ENCODE measurements at places on chromosomes 2 and 18.

- DNase-seq, result no peak
Observed at GRCh38 chr18:37778417-37779165, 213.0 kb upstream of the CELF4 start.

DNA sequence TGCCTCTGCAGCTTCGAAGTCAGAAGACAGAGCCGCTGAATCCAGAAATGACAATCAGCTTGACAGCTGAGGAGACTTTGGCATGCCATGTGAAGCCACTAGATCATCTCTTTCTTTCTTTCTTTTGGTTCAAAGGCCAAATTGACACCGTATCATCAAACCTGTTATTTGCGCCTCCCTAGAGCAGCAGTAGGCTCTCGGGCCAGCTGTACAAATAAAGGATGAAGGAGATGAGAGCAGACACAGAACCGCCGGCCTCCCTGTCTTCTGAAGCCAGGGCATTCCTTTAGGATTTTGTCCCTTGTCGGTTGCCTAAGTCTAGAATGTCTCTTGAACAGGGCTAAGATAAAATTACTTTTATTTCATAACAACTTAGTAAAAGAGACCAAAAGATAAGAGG is 36.8 kb downstream of the COL4A4 start:
- DNase-seq, result no peak

- no peak for DNase-seq
Observed at GRCh38 chr2:74249406-74250122, 51.1 kb downstream of the MTHFD2 start.

DNA sequence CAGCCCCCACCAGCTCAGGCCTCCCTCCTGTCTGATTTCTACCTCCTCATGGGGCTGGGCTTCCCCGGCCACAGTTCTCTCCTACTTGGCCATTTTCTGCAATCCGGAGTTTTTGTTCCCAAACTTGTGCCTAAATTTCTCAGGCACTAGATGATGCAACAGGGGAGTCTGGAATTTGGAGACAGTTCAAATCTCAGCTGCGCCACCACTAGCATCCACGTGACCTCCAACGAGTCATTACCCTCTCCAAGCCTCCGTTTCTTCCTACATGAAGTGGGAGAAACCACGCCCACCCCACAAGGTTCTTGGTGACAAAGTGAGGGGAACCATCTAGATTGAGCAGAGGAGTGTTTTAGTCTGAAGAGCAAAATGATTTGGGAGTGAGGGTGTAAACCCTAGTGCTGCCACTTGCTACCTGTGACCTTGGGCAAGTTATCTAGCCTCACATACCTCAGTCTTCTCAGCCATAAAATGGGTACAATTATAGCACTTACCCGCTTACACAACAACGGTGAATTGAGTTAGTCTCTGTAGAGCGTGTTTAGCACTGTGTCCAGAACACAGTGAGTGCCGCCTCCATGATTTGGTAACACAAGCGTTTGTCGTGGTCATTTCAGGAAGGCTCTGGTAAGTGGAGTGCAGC is 61.4 kb upstream of the ASAP2 start:
- no peak for DNase-seq

All from T-helper 9 cell (primary cell).